ENCODE measurements at places on chromosomes 7 and 10.

GRCh38 chr10:132237871-132238270 is 51.1 kb downstream of the DPYSL4 start:
- DNase-seq = no peak

- DNase-seq = no peak
Measured at GRCh38 chr10:94288361-94289101, 74.2 kb downstream of the NOC3L start.

- no peak for DNase-seq
Measured at GRCh38 chr10:72223743-72224101, 7.6 kb upstream of the ASCC1 start.

DNA sequence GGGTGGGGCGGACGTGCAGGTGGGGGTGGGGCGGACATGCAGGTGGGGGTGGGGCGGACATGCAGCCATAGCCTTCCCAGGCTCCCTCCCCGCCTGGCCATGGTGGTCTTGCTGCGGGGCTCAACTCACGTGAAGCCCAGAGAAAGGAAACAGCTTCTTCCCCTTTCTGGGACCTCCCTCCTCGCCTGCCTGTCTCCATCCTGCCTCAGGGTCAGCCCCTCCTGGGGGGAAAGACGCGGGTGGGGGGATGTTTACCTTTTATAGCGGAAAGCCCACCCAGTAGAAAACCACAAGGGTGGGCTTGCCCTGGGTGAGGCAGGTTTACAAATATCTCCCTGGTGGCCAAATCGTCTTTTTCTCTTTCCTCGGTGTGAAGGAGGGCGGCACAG is 520.0 kb downstream of the GLRX3 start:
- no peak for DNase-seq

GRCh38 chr7:121011401-121011800 is 22.9 kb downstream of the CPED1 start:
- no peak for DNase-seq

- DNase-seq = no peak
Measured at GRCh38 chr10:108521827-108522492, 1357.5 kb upstream of the SORCS1 start.

- DNase-seq = no peak
Measured at GRCh38 chr10:60367431-60367830, 22.2 kb downstream of the ANK3 start.

- DNase-seq = no peak
Measured at GRCh38 chr10:69904533-69904932, 102.8 kb downstream of the COL13A1 start.

DNA sequence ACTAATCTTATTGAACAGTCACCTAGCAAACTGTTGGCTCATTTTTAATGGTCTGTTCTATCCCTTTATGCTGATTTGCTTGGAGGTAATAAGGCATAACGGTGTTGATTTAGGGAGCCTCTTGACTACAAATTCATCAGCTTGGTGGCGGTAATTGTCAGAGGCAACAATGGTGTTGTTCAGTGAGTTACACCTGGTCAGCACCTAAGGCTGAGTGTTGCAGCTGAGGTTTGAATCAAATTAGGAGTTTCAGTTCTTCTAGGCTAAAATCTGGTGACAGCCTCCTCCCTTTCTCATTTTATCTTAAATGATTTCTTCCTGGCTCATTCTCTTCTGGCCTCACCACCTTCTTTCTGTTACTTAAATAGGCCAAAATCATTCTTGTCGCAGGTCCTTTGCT is 42.3 kb upstream of the SP8 start:
- no peak for DNase-seq

GRCh38 chr7:51280156-51280555 is 36.5 kb downstream of the COBL start:
- no peak for DNase-seq

DNA sequence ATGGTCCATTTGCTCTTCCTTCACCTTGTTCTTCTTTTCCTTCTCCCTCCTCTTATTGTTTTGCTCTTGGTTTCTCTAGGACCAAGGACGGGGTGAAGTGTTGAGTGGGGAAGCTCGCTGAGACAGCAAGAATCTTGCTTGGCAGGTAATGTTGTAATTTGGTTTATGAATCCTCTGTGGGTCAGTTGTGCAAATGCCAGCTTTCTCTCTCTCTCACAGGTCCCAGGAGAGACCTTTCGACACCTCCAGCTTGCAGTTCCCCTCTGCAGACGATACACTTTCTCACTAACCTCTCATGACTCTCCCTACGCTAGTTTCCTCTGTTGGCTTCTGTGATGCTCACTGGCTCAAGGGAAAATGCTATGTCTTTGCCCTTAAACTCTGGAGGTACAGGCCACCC is 77.0 kb downstream of the FRMD4A start:
- DNase-seq = no peak

- DNase-seq = no peak
Measured at GRCh38 chr7:120996333-120996987, 7.9 kb downstream of the CPED1 start.

- DNase-seq = no peak
Measured at GRCh38 chr7:84372155-84372621, 177.6 kb upstream of the SEMA3A start.

GRCh38 chr7:2490181-2490651 is 14.0 kb upstream of the GRIFIN start:
- DNase-seq = no peak

DNA sequence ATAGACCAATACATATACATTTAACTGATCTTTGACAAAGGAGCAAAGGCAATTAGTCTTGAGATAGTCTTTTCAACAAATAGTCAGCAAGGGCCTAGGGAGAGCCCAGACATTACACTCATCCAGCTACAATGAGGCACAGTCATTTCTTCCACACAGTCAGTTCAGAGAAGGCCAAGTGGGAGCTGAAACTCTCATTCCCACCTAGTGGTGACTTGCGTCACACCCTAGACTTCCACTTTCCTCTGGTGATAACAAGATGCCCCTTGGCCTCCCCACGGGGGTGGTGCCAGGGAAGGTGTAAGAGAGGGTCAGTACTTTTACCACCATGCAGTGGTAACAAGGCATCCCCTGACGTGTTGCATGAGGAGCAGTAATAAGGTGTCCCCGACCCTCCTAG is 8.0 kb downstream of the FRMPD2 start:
- DNase-seq = no peak

- no peak for DNase-seq
Measured at GRCh38 chr10:29039091-29039490, 249.8 kb upstream of the LYZL1 start.

DNA sequence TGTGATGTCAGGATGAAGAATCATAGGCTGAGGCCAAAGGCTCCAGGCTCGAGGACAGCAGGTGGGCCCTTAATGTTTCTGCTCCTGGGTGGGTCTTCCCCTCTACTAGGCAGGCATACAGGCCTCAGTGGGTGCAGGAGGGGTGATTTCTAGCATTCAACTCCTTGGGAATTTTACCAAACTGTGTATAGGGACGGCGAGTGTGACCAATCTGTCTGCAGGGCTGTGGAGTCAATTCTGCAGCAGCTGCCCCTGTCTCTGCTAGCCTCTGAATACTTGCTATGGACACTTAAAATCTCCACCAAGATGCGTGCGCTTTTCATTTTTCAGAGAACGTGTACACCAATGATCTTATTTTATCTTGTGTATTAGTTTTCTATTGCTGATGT is 115.5 kb downstream of the WDR11 start:
- DNase-seq = no peak

- DNase-seq = peak; percentile 79
Measured at GRCh38 chr7:79282070-79282694, 171.3 kb downstream of the MAGI2 start.
